ENCODE measurements at places on chromosomes 7 and 10.

- DNase-seq, result no peak
Measured at GRCh38 chr10:72954596-72955554, at the start of gene PLA2G12B. Gene PLA2G12B, minus strand, starts transcription at chr10:72954806. Its CDS starts 121 bp downstream, at chr10:72954685.

DNA sequence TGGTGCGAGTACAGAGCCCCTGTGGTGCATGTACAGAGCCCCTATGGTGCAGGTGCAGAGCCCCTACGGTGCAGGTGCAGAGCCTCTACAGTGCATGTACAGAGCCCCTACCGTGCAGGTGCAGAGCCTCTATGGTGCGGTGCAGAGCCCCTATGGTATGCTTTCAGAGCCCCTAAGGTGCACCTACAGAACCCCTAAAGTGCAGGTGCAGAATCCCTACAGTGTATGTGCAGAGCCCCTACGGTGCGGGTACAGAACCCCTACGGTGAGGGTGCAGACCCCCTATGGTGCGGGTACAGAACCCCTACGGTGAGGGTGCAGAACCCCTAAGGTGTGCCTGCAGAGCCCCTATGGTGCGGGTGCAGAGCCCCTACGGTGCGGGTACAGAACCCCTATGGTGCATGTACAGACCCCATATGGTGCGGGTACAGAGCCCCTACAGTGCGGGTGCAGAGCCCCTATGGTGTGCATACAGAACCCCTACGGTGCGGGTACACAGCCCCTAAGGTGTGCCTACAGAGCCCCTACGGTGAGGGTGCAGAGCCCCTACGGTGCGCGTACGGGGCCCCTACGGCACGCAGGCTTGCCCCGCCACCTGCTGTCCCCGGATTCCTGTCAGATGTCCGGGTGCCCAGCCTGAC lies 53.5 kb downstream of the MGMT start:
- no peak for DNase-seq

- DNase-seq, result no peak
Measured at GRCh38 chr7:111911166-111911961, 294.8 kb downstream of the DOCK4 start.

DNA sequence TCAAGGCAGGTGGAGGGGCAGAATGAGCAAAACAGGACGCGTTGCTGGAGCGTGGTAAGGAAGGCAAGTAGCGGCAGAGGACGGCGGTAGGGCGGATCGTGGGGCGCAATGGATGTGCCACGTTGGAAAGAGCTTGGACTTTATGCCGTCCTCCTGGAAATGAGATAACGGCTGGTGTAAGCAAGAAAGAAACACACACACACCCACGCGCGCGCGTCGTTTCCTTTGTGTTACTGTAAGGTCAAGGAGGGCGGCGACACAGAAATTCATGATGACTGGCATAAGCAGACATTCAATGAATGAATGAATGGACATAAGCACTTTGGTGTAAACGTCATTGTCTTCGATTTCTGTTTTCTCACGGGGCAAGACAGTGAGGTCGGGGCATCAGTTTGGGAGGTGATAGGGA lies 683 bp upstream of the ENTPD7 start:
- DNase-seq, result peak; percentile 24

GRCh38 chr7:106222545-106222944 lies 62.2 kb downstream of the NAMPT start:
- peak; percentile 21 for DNase-seq

DNA sequence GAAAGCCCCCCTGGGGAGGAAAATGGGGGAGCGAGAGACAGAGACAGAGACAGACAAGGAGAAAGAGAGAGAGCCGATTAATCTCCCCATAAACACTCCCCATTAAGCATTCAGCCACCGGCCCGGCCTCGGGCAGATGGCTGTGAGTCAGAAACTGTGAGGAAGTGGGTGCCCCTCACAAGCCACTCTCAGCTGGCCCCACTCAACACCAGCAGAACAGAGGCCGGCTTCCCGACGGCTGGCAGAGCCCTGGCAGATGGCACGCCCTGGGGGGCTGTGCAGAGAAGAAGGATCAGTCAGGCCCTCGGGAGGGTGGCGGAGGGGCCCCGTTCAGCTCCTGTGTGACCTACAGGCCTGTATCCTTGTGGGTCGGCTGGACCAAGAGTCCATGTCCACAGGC lies 41.2 kb downstream of the CAMK2B start:
- DNase-seq, result no peak

DNA sequence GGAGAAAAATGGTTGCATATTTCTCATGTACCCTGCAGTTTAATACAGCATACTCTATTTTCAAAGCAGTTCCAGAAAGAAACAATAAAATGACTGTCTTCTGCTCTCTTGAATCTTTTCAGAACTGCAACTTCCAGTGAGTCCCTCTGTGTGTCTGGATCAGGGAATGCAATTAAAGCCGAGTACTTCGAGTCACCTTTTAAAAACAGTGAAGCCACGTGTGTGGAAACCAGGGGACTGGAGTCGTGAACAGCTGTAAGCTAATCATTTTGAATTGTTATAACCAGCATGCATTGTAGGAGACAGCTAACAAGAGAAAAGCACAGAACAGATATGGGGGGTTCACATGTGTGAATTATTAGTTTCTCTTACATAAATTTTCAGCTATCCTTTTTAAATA lies 109.1 kb downstream of the CPED1 start:
- no peak for DNase-seq

DNA sequence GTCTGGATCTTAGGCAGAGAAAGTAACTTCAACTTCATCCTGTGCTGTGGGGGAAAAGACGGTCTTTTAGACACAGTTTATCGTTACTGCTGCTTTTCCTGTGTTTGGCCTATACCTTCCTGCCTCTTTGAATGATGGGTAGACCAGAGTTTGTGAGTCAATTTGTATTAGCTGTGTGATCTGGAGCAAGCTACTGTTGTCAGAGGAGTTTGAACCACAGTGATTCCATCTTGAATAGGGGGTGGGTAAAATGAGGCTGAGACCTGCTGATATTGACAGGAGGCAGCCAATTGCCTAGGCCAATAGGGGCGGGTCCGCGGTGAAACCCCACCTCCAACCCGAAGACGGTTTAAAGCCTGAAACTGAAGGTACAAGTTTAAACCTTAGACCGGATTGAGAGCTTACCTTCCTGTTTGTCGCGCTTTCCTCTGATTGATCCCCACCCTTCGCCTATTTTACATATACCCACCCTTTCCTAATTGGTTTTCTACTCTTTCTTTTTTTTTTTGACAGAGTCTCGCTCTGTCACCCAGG lies 35.8 kb upstream of the EIF4H start:
- DNase-seq, result no peak

DNA sequence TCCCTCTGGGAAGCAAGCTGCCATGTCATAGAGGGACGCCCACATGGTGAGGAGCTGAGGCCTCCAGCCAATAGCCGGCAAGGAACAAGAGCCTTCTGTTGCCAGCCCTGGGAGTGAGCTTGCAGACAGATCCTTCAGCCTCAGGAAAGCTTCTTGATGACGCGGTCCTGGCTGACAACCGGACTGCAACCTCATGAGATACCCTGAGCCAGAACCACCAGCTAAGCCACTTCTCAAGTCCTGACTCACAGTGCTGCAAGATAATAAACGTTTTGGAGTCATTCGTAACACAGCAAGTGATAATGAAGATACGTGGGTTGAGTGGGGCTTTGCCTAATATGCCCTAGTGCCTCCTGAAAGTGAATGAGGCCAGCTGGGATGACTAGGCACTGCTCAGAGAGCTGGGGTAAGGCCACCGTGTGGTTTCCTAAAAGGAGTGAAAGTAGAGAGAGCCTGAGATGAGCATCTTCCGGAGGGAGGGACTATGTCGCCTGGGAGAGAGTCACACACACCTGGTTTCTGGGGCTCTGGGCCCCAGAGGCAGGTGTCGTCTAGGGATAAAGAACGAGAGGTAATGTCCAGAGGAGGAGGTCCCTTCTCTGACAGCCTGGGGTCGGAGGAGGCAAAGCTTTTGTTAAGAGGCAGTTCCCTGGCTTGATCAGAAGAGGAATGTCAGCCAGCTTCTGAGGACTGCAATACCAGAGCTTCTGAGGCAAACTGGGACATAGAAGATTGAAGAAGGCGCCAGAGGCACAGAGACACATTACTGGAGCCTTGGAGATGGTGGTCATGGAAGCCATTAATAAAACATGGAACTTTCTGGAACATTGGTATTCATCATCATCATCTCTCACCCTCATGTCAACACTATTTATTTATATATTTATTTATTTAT lies 53.6 kb downstream of the PYROXD2 start:
- DNase-seq, result peak; percentile 79

DNA sequence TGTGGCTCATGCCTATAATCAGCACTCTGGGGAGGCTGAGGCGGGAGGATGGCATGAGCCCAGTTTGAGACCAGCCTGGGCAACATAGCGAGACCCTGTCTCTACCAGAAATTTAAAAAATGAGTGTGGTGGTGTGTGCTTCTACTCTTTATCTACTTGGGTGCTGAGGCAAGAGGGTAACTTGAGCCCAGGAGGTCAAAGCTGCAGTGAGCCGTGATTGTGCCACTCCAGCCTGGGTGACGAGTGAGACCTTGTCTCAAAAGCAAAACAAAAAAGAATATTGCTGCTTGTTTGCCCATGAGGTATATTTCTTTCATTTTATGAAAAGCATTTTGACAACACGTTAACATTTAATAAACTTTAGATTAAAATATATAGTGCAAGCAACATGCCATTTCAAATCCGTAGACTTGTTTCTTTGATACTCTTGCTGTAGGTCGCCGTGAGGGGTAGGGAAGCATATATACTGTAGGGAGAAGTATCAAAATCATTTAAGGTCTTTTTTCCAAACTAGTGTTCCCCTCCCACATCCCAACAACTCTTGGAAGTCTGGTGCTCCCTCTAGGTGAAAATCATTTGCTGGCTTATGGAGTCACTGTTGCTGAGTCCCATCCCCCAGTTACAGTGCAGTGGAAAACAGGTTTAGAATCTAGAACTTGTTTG lies 4.3 kb upstream of the LSMEM1 start:
- no peak for DNase-seq

- no peak for DNase-seq
Measured at GRCh38 chr10:7826971-7827370, 8.7 kb downstream of the TAF3 start.

GRCh38 chr10:132123606-132124005 lies 57.9 kb downstream of the JAKMIP3 start:
- no peak for DNase-seq

DNA sequence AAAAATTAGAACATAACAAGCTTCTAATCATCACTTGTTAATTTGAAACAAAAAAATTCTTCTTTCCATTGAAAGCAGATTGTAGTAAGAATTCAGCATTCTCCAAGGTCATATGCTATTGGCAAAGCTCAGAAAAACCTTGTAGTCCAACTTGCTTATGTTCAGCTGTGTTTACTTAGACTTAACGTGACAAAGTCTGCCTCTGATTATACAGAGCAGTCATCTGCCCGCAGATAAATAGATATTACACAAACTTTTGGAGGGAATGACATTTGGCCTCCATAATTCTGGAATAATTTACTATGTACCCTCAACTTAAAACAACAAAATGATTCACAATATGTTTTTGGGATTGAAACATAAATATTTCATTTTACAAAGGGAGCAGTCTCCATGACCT lies 45.8 kb downstream of the MKX start:
- DNase-seq, result no peak

DNA sequence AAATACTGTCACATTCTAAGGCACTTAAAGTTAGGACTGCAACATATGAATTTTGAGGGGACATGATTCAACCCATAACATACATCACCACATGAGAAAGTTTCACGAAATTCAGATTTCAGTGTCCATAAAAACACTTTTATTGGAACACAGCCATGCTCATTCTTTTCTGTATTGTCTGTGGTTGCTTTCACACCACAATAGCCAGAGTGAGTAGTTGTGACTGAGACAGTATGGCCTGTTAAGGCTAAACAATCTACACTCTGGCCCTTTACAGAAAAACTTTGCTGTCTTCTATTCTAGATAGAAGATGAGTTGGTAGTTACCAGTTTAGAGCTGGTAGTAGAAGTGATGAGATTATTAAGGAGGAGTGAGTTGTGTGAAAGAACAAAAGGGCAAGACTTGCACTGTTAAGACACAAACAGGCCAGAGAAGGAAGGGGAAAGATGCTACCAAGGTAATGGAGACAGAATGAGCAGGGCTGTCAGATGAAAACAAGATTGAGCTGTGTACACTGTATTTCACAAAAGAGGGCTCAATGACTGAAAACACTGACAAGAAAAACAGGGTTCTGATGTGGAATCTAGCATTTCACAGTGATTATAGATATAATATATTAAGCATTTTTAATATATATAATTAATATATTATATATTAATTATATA lies 108.6 kb downstream of the PPP1R3A start:
- no peak for DNase-seq

GRCh38 chr10:63217120-63217605 lies 84.0 kb downstream of the NRBF2 start:
- peak; percentile 57 for DNase-seq

DNA sequence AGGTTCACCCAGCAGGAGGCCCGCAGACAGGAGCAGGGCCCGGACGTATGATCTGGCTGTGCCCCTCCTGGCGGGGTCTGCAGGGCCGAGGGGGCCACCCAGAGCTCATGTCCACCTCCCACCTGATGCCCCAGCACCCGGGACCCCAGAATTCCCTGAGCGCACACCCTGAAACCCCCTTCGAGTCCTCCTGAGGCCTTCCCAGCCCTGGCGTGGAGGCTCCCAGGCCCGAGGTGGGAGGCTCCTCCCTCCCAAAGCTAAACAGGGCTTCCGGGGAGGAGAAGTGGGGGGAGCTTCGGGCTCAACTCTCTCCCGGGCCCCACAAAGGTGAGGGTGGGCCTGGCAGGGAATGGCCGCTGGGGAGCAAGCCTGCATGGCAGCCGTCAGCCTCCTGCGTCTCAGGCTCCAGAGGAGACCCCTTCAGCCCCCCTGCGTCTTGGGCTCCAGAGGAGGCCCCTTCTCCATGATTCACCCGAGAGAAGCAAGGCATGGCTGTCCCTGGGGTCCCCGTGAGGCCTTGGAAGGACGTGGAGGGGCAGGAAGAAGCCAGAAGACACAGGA lies 30.2 kb downstream of the MICALL2 start:
- no peak for DNase-seq

GRCh38 chr10:28628184-28628893 lies 49.0 kb upstream of the BAMBI start:
- DNase-seq, result peak; percentile 76

GRCh38 chr7:155336812-155337602 lies 39.3 kb downstream of the INSIG1 start:
- DNase-seq, result no peak

GRCh38 chr10:85784792-85785191 lies 581.8 kb downstream of the GRID1 start:
- no peak for DNase-seq

GRCh38 chr10:60149003-60149402 lies 240.7 kb downstream of the ANK3 start:
- DNase-seq, result no peak

DNA sequence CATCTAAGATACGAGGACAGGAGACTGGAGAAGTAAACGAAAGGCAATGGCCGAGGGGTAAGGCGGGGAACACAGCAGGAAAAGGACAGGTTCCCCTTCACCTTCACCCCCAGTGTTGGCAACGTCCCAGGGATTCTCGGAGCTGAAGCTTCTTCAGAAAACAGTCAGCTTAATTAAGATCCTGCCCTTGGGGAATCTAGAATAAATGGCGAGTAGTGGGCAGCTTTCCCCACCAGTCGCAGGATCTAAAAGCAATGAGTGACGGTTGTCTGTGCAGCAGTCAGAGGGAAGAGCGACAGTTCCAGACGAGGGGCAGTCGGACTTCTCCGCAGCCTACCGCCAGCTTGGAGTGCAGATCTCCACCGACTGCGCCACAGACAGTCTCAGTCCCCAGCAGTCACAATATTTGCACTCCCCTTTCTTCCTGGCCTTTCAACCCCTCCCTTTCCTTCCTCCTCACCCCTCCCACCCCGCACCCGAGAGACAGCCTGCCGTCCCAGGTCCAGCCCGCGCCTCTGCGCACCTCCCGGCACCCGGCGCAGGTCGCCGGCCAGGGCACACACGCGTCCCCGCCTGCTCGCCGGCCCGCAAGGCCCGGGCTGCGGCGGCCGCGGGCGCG lies 10.9 kb upstream of the SP8 start:
- peak; percentile 39 for DNase-seq

GRCh38 chr10:33136271-33136670 lies 178.2 kb upstream of the ITGB1 start:
- DNase-seq, result peak; percentile 82

All from activated CD4-positive, alpha-beta T cell treated with anti-CD3 and anti-CD28 coated beads, Interleukin-2, amount 50 U/mL, for 16 hours (primary cell).